ENCODE measurements at places on chromosomes 6 and 20.
A peak's percentile ranks its signal among the peaks of the same experiment; 100 is the strongest.

DNA sequence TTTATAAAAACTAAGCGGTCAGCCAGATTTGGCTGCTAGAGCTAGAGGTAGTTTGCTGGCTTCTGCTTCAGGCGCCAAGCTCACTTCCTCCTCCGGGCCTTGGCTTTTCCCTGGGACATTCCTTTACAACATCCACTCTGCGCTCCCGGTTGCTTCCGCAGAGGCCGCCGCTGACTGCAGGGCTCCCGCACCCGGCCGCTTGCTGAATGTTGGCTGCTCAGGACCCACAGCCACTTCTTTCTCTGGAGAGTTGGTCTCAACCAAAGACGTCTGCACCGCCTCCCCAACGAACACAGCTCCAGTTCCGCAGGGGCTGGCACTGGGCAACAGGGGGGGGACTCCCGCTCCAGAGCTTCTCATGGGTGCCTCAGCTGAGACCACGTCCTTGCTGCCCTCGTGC lies 282.8 kb downstream of the TFAP2C start:
- DNase-seq: no peak

- DNase-seq: no peak
These were observed 1.6 kb downstream of the TMEM244 start for GRCh38 chr6:129859524-129859923.

DNA sequence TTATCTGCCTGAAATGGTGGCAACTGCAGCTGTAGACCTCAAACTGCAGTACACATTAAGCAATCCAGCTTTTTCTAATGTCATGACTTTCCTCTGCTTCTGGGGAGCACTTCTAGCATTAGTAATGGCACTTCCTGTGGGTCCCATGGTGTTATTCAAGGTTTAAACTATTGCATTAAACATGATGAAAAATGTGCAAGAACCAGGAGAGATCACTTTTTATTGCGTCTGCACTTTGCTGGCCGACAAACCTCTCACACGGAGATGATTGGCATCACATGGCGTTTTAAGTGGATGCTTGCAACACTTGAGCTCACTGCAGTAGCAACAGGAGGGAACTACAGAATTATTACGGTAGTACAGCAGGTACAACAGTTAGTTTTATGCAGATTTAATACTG lies 148.4 kb downstream of the HIVEP2 start:
- no peak for DNase-seq

GRCh38 chr6:33752646-33753015 lies 5.9 kb upstream of the IP6K3 start:
- no peak for DNase-seq

DNA sequence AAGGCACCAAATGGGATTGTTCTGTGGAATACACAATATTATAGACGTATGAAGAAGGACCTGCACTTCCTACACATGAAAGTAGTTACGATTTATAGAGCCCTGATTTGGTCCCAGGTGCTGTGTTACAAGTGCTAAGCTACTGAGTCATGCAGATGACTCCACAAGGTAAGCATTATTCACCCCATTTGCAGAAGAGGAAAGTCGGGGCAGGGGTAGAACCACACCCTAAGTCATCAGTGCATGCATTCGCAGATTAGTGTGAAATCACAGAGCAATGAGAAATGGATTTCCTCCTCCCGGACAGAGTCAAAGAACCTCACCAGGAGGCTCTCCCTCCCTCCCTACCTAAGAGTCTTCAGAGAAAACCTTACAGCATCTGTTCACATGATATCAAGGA lies 279.5 kb downstream of the LRFN2 start:
- DNase-seq: no peak

DNA sequence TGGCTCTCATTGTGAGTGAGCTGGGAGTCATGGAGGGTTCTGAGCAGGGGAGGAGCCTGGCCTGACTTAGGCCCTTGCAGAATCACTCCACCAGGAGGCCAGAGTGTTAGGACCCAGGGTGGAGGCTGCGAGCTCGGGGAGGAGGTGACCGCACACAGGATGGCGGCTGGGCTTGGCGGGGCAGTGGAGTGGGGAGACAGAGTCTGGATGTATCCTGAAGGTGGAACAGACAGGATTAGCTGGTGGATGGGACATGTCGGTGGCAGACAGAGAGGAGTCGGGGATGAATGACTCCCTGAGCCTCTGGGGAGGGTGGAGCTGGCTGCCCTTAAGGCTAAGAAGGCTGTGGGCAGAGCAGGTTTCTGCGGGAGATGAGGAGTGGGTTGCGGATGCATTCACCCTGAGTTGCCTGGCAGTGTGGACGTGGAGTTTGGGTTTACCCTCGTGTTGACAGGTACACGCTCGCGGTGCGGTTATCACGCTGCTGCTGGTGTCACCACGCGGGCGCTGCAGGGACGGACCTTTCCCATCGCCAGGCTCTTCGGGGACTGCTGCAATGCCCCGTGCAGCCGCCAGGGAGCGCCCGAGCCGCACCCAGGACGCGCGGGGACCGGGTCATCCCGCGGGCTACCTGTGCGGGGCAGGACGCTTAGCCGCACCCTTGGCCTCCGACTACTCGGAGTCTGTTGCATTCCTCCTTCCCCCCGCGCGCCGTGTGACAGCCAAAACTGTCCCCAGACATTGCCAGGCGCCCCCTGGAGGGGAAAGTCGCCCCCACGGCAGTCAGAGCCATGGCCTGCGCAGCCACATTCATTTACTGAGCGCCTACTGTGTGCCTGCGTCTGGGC lies 43.0 kb upstream of the PTGIS start:
- peak; percentile 82 for DNase-seq

DNA sequence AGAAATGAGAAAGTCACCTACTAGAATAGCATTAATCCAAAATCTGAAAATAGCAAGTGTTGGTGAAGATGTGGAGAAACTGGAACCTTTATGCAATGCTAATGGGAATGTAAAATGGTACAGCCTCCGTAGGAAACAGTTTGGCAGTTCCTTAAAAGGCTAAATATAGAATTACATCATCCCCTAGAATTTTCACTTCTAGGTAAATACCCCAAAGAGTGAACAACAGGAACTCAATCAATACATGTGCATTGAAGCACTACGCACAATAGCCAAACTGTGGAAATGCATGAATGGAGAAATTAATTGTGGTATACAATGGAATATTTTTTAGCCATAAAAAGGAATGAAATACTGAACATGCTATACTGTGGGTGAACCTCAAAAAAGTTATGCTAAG lies 982.0 kb upstream of the FLRT3 start:
- no peak for DNase-seq

GRCh38 chr20:57617079-57617795 lies 3.0 kb downstream of the ZBP1 start:
- DNase-seq: no peak

DNA sequence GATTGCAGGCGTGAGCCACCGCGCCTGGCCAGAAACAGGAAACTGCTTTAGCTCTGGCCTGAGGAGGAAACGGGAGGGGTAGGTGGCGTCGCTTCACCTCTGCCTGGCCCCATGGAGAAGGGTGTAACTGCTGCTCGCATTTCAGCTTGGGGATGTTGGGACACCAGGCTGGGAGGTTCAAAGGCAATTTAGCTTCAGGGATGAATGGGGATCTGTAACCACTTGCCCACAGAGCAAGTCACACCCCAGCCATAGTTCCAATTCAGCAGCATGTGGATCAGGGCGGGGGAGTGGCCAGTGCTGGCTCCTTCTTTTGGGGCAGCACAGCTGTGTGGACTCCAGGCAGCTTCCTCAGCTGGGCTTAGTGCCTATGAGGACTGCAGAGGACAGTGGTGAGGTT lies 34.8 kb upstream of the NUP153 start:
- no peak for DNase-seq

DNA sequence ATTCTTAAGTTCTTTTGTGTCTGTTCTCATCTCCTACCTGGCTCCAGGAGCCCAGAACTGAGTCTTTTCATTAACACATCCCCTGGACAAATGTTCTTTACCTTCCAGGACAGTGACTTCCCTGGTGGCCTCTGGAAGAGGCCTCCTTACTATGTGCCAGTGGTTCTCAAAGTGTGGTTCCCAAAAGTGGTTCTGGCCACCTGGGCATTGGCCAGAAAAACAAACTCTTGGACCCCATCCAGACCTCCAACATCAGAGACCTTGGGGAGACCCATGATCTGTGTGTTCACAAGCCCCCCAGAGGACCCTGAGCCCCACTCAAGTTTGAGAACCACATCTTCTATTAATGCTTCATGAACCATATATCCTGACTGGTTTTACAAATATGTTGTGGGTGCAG lies 7.2 kb upstream of the VSX1 start:
- DNase-seq: no peak

DNA sequence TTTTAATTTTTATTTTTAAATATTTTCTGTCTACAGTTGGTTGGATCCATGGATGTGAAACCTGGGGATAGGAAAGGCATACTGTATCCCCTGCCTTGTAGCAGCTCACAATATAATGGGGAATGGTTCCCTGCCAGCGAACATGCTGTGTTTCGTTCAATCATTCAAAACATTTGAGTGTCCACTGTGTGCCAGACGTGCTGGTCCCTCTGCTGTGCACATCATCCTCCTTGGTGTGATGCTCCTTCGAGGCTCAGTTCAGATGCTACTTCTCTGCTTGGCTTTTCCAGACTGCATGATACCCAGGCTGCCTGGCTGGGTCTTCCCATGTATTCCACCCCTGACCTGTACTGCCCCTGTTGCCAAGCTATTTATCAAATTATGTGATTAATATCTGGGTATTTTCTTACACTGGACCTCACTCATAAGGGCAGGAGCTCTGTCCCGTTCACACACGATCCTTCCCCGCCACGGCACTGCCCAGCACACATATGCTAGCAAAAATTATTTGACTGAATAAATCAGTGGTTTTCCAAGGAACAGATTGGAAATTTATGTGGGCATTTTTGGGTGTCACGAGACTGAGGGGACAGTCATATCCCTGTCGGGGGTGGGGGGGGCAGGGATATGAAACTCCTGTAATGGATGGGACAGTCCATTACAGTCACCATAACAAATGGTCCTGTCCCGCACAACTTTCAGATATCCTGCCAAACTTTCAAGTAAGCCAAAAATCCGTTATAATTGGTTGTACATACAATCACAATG lies 4.9 kb downstream of the SDCBP2 start:
- no peak for DNase-seq

DNA sequence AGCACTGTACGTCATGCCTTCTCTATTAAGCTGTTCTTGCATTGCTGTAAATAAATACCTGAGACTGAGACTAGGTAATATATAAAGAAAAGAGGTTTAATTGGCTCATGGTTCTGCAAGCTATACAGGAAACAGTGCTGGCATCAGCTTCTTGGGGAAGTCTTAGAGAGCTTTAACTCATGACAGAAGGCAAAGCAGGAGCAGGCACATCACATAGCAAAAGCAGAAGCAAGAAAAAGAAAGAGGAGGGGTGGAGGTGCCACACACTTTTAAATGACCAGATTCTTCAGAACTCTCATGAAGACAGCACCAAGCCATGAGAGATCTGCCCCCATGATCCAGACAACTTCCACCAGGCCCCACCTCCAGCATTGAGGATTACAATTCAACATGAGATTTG lies 30.1 kb downstream of the CYB5R4 start:
- no peak for DNase-seq

DNA sequence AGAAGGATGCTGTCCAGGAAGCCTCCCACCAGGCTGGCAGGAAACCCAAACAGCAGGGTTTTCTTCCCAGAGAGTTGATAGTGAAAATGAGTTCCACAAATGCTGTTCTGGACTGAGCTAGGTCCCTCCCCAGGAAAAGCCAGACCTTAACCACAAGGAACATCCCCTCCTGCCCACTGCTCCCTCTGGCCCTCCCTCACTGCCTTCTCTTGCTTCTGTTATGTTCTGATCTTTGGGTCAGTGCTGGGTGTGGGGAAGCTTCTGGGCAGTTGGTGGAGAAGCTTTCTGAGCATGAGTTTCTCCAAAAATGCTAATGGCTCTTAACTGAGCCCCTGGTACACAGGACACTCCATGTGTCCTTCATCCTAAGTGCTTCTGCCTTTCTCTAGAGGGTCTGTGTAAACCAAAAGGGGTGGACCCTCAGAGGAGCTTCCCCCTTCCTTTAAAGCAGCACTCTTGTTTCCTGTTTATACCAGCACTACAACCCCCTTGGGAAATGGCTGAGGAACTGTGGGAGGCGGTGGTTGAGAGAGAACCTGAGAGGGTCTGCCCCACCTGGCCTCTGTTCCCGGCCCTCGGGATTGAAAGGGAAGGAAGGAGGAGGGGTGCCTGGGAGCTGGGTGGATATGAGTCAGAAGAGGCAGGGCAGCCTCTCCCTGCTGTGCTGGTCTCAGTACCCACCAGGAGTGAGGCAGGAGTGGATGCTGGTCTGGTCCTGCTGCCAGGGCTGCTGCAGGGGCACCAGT lies 42.0 kb downstream of the CDS2 start:
- peak; percentile 16 for DNase-seq

- DNase-seq: no peak
These were observed 527.1 kb downstream of the QKI start for GRCh38 chr6:163941624-163941976.

DNA sequence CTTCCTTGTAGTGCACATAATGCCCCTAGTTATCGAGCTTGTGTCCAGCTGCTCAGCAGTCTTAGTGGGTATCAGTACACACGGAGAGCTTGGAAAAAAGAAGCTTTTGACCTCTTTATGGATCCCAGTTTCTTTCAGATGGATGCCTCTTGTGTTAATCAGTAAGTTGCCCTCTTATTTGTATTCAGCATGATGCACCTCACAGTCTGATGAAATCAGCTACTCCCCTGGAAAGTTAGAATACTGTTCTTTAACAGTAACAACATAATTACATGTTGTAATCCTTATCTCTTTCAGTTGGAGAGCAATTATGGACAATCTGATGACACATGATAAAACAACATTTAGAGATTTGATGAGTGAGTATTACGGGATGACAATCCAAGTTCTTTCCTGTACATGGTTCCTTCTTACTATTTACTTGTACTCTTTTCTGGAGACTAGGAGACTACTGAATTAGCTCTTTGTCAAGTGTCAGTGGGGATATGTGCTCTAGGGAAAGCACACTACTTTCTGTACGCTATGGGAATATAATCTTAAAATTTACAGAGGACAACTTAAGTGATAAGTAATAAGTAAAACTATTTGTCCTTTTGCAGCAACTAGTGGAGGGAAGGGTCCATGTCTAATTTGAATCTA lies 39.1 kb downstream of the PGM3 start:
- DNase-seq: no peak

- no peak for DNase-seq
These were observed 113.9 kb downstream of the EDN1 start for GRCh38 chr6:12403947-12404647.

- DNase-seq: no peak
These were observed 132.0 kb upstream of the CARMIL1 start for GRCh38 chr6:25147223-25147622.

DNA sequence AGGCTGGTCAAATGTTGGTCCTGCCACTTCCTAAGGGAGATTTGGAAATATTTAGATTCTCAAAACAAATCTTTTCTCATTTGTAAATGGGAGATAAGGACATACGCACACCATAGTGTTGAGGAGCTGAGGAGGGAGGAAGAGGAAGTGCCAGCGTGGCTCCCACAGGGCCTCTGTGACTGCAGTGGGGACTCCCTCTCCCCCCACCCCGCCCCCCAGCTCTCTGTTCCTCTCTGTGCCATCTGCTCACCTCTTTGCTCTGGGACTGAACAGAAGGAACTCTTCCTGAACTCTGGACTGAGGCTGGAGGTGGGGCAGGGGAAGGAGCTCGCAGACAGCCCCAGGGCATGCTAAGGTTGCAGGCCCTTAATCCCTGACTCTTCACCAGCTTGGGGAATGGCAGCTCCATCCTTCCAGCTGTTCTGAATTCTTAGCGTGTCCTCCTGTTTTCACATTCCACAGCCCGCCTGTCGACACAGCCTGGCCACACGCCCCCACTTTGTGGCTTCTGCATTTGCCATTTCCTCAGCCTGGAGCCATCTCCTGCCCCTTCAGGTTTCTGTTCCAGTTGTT lies 11.4 kb downstream of the DDX27 start:
- no peak for DNase-seq
